ENCODE measurements at places on chromosomes 11 and 22. TPM values are rescaled to one million over a fixed set of nuclear protein-coding genes. Genes with fewer than 3 reads are reported as not detected.

The DNAJB7 gene
- not detected for total RNA-seq

The TPBGL gene
- not detected for total RNA-seq

The SMIM35 gene
- not detected for total RNA-seq

The YIF1A gene
- 120 TPM for total RNA-seq

The APOA1 gene
- 0.54 TPM for total RNA-seq

The SLC37A2 gene
- 0.95 TPM for total RNA-seq

The HTR3B gene
- not detected for total RNA-seq

The PPP6R3 gene
- total RNA-seq = 60.7 TPM
